Activated T-cell treated with anti-CD3 and anti-CD28 coated beads, Interleukin-2, amount 50 U/mL, for 72 hours (primary cell): ENCODE measurements at places on chromosomes 7 and 10.

- DNase-seq, result no peak
These were observed 9.8 kb downstream of the P4HA1 start for GRCh38 chr10:73086816-73087215.

GRCh38 chr10:70956029-70956759, 67.8 kb upstream of the PCBD1 start:
- DNase-seq, result no peak

GRCh38 chr10:124152139-124153022, 59.0 kb upstream of the CHST15 start:
- DNase-seq, result no peak

DNA sequence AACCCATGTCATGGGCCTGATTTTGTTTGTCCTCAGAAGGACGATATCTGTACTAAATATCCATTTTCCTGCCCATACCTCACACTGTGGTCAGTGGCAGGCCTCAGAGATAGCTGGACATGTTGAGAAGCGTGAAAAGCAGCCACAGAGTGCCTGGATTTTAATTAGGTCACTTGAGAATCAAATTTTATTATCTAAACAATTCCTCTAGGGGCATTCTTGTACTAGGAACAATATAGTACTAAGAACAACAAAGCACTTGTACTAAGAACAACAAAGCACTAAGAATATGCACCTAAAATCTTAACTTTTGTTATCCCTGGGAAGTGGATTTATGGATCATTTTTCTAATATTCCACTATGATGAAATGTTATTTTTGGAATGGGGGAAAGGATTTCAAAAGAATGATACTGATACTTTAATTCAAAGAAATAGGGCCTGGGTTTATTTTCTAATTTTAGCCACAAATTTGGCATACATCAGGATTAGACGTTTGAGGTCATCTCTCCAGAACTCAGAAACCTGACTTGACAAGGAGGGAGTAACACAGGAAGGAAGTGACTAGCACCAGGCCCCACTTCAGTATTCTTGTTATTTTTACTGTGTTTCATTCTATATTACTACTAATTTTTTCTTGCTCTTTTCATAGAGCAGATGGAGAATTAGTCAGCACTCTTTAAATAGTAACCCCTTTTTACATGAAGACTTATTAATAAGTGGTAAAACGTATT, 112.2 kb downstream of the EXOC4 start:
- DNase-seq, result no peak

GRCh38 chr10:47060993-47061500, 149.8 kb downstream of the PTPN20 start:
- DNase-seq, result no peak

DNA sequence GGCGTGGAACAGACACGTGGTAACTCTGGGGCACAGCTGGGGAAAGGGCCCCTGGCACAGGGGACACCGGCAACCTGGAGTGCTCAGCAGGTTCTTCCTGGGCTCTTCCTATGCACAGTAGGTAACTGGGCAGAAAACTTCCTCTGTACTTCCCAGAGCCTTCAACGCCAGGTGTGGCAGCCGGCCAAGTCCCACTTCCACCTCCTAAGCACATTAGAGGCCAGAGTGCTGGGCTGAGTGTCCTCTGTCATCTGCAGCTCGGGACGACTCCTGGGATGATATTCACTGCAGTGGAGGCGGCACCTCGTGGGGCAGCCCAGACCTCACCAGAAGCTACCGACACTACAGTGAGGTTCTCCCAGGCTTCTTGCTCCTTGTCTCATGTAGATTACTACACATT, 114.5 kb downstream of the LARP4B start:
- no peak for DNase-seq

GRCh38 chr7:128405471-128406313, 4.1 kb downstream of the IMPDH1 start:
- DNase-seq, result peak; percentile 68

- no peak for DNase-seq
These were observed 685.3 kb upstream of the GALNT17 start for GRCh38 chr7:70446448-70447143.
